ENCODE measurements at places on chromosomes 2 and 18.
A peak's percentile ranks its signal among the peaks of the same experiment; 100 is the strongest.

DNA sequence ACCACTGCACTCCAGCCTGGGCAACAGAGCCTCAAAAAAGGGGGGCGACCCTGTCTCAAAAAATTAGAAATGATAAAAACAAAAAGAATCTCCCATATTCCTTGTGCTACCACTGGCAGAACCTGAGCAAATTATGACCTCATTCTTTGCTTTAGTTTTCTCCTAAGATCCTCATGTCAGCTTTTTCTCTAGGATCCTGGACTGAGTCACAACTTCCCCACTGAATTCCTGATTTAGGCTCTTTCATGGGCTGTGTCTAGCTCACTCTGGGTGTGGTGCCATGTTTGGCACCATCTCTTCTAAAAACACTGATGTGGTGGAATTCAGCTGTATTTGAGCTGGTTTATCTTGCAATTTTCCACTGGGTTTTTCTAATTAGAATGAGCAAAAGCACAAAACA is 37.1 kb downstream of the EXOC6B start:
- peak; percentile 18 for DNase-seq

DNA sequence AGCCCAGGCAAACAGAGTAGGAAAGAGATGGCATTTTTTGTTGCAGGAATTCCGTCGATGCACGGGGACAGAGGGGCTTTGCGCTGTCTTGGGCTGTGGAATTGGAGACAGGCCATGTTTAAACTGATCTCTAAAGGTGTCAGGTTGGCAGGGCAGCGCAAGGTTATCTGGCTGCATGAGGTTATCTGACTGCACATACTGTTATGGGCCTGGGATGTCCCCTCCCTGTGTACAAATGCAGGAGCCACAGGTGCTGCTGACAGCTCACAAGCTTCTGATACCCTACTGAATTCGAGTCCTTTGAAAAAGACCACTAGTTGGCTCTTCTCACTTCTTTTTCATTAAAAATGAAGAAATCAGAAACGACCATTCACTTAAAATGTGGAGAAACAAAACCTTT is 255.4 kb downstream of the PLCL1 start:
- no peak for DNase-seq

DNA sequence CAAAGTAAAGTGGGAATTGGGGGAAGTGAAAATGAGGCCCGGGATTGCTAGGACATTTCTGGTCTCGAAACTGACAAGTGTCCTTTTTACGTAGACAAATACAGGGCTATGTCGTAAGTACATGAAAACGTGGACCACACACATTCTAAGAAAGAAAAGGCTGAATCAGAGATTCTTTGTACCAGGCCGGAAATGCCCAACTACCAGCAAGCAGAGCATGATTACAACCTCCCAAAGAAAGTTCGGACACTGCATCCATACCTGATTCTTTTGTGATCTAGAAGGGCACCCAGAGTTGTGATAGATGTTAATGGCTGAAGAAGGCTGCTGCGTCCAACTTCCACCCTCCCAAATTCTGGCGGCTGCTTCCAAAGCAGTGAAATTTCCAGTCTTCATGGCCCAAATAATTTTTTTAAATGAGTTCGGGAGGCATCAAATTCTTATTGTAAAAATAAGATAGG is 1.7 kb downstream of the RBMS1 start:
- DNase-seq: peak; percentile 69

- DNase-seq: no peak
Measured at GRCh38 chr18:12429556-12429955, 21.8 kb downstream of the PRELID3A start.

DNA sequence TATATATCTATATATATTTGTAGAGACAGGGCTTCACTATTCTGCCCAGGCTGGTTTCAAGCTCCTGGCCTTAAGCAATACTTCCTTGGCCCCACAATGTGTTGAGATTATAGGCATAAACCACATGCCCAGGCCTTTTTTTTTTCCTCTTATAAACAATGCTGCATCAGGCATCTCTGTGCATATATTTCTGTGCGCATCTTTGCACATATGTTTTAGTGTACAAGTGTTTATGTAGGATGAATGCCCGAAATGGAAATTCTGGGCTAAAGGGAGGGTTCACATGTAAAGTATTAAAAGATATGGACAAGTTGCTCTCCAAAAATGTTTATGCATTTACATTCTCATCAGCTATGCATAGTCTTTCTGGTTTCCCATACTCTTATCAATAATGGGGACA is 183.2 kb upstream of the SPRED2 start:
- no peak for DNase-seq

DNA sequence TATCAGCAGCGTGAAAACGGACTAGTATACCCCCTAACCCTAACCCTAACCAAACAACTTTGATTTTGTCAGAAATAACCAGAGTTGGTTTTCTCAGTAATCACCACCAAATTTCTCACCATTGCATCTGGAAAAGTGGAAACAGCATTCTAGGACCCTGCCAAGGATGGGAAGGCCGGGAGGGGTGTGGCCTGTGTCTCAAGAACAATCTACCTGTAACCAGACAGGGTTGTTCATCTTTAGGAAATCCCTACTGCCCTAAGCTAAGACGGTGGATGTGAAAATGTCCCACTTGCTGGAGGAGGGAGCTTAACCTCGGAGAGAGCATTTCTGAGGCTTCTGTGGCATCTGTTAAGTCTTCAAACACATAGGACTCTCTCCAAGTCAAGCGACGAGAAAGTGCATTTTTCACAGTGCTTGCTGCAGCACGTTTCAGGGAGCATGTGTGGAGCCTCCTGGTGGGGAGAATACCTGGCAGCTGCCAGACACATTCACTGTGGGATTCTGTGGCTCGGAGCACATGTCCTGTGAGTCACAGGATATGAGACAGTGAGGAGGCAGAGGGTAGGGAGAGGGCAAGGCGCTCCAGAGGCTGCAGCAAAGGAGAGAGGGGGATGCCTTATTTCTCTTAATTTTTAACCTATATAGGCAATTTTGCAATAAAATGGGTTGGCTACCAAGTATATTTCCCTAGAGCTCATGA is 207.5 kb downstream of the SPP2 start:
- DNase-seq: peak; percentile 98

- no peak for DNase-seq
Measured at GRCh38 chr2:105042189-105042588, 4.3 kb downstream of the MRPS9 start.

DNA sequence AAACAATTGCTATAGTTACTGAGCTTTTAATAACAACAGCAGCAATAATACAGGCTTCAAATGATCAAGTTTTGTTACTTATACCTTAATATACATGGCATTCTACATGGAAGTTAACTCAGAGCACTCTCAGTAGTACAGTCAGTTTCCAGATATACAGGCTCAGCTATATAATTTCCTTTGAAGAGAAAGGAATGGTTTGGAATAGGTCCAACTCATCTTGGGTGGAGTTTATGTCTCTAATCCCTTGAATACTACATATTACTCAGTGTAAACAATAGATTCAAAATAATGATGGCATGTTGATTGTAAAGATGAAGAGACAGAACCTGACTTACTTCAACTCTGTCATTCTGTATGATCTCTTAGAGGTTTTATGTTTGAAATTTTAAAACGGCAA is 174.9 kb downstream of the EPHA4 start:
- DNase-seq: no peak

DNA sequence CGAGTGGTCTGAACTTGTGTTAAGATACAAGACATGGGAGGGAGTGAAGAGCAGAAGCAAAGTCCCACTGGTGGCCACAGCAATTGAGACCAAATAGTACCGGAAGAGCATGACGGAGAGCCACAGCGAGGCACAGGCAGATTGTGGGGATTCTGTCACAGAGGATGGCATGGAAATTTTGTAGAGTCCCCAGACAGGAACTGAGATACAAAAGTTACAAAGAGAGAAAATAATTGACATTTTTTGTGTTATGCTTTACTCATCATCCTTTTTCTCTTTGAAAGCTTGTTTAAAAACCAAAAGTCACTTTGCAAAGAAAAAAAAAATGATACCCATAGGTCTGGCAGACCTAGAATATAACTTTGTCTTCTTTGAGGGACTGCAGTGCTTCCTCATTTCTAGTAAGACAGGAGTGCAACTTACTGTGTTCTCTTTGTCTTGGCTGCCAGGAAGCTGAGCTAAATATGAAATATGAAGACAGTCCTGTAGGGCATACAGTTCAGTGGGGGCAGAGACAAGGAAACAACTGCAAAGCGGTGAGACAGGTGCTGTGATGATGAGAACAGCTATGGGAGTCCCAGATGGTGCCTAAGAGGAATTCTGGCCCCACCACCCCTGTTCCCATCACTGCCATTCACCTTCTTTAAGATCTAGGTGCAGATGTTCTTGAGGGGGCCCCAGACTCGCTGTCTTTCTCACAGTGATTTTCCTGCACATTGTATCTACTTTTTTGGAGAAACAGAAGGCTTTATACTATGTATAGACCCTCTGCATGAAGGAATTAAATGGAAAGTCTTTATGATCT is 5.2 kb downstream of the ARHGAP25 start:
- no peak for DNase-seq

Data from renal cortical epithelial cell (primary cell).